ENCODE measurements at places on chromosomes 5 and 9. TPM values are rescaled to one million over a fixed set of nuclear protein-coding genes. Genes with fewer than 3 reads are reported as not detected.

PCDHA7 gene
- 4.4 TPM for total RNA-seq

DIRAS2 gene
- not detected for total RNA-seq

SGCD gene
- 0.08 TPM for total RNA-seq

ZDHHC11 gene
- 15.5 TPM for total RNA-seq

PRR16 gene
- total RNA-seq, result 2.6 TPM

ST8SIA4 gene
- total RNA-seq, result 13.3 TPM

GFI1B gene
- total RNA-seq, result not detected

Data from A375 (cell line).